ENCODE measurements at places on chromosomes 12 and 14.

DNA sequence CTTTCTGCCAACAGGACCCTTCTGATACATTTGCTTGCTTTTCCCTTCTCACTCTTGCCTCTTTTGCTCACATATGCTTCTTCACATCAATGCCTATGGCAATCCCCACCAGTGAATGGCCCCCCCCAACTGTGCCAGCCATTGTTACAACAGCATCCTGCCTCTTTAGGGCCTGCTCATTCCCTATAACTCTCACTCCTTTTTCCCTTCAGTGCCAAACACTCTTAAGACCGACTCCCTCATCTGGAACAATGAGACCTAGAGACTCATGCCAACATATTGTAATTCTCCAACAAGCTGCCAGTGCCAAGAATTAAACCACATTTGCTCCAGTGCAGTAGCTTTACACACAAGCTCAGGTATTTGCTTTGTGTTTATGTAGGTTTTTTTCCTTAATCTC lies 189.0 kb downstream of the SOX5 start:
- DNase-seq = no peak

DNA sequence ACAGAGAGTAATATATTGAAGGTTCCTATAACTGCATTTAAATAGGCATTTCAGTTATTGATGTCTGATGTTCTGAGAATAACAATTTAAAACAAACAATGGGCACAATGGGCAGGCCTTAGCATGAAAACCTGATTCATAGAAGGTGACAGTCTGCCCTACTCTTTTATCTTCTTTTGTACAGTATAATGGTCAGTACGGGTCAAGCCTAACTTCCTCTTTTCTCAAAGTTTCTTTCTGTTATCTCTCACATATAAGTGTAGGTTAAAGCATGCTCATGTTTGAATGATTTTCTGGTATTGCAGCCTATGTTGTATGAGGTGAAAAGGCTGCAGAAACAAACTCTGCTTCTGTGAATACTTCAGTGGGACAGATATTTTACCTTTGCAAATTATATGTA lies 14.2 kb downstream of the FKBP3 start:
- DNase-seq = no peak

DNA sequence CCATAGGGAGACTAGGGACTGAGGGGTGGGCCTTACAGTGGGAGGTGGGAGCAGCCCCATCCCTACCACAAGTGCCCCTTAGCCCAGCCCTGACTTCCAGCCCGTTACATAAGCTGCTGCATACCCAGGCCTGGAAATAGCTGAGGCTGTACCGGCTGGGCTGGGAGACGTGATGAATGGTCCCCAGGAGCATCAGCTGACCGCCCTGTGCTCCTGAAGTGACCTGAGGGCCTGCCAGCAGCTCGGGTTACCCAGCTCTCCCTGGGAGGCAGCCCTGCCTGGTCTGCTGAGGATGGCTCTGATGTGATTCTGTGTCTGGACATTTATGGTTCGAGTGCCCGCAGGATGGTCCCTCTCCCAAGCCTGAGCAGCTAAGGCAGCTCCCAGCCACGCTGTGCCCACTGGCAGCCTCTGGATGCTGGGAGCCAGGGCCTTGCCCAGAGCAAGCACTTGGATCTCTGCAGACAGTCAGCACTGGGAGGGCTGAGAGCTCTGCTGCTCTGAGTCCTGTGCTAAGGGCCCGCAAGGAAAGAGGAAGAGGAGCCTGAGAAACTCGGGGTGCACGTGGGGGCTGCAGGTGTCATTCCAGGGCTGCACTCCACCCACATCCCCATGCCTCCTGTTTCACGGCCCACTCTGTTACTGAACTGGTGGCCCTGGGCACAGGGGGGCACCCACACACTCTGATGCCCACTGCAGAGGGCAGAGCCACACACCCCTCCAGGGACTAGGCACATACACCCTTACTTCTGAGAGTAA lies 20.5 kb downstream of the TAMALIN start:
- no peak for DNase-seq

DNA sequence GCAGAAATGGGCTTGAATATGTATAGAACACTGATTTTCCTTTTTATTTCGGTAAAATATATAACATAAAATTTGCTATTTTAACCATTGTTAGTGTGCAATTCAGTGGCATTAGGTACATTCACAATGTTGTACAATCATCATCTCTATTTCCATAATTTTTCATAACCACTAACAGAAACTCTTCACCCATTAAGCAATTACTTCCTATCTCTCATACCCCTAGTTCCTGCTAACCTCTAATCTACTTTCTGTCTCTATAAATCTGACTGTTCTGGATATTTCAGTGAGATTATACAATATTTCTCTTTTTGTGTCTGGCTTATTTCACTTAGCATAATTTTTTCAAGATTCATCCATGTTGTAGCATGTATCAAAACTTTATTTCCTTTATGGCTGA lies 8.9 kb upstream of the RNF212B start:
- no peak for DNase-seq
